NCI-H187 treated with DMSO at 0.1 percent for 48 hours (cell line): ENCODE measurements at places on chromosomes 6 and 20.

GRCh38 chr6:25217302-25217701 is 61.9 kb upstream of the CARMIL1 start:
- no peak for DNase-seq

- no peak for DNase-seq
Measured at GRCh38 chr20:41111578-41111951, 25.8 kb upstream of the PLCG1 start.

DNA sequence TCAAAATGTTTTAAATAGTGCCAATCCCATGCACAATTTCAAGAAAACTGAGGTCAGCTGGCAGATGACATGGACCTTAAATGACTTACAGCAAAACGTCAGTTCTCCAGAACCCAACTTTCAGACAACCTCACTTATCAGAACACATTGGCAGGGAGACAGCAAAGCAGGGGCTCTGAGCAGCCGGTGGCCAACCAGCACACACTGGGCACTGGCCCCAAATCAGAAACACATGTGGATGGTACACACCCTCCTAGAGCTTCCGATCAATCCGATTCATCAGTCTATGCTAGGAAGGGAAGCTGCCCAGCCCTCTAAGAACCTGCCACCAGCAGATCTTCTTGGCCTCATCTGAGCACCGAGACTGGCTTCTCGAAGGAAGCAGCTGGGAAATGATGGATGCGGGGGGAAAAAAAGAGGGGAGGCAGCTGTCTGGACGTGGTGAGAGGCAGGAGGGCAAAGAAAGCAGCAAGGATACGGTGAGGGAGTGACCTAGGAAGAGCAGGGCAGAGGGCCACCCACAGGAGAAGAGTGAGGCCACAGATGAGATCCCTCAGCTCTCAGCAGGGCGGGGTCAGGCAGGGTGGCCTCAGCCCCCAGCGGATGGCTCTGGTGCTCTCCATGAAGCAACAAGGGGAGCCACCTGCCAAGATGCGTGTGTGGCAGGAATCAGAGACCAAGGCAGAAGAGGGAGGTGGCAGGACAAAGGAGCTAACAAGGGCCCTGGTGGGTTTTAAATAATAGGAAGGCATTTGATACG is 32.9 kb downstream of the TAF4 start:
- DNase-seq = no peak

- no peak for DNase-seq
Measured at GRCh38 chr6:140535511-140535910, 1161.1 kb upstream of the CITED2 start.

- DNase-seq = no peak
Measured at GRCh38 chr20:44552950-44553908, 29.1 kb upstream of the PKIG start.

DNA sequence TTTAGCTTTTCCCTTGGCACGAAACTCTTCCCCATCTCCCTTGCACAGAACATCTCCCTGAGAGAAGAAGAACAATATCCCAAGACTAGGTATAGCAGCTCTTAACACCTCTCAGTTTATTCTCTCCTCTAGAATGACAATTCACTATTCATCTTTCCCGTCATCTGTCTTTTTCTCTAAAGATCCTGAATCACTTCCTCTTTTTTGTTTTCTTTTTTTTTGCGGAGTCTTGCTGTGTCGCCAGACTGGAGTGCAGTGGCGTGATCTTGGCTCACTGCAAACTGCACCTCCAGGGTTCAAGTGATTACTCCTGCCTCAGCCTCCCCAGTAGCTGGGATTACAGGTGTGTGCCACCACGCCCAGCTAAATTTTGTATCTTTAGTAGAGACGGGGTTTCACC is 574.4 kb upstream of the MAP3K7 start:
- DNase-seq = no peak

DNA sequence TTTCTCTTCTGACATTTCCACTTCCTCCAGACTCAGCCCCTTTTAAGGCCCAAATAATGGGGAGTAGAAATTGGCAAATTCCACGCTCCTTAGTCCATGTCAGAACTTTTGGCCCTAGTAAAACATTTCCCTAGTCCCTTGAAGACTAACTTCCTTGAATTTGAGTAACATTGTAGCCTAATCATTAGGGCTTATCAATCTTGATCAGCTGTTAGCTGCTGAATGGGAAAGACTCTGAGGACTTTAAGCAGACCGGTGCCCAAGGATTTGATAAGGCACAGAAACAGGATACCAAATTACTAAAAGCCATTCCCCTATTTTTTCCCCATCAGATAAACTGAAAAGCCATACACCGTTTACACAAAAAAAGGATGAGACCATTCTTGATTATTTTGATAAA is 37.0 kb upstream of the ECI2 start:
- DNase-seq = no peak

DNA sequence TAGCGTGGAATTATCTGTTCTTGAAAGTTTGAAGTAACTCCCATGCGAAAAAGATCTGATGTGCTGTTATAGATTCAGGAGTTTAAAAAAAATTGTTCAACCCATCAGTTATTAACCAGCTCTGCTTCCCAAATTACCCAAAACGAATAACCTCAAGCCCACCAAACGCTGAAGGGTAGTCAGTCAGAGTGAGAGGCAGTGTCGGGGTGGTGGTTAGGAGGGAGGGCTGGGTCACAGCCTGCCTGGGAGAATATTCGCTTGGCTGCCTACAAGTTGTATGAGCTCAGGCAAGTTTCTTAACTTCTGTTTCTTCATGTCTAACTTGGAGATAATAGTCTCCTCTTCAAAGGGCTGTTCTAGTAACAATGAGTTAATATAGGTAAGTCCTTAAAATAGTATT is 114.6 kb downstream of the JPH2 start:
- no peak for DNase-seq
